ENCODE measurements at places on chromosomes 6 and 20.

DNA sequence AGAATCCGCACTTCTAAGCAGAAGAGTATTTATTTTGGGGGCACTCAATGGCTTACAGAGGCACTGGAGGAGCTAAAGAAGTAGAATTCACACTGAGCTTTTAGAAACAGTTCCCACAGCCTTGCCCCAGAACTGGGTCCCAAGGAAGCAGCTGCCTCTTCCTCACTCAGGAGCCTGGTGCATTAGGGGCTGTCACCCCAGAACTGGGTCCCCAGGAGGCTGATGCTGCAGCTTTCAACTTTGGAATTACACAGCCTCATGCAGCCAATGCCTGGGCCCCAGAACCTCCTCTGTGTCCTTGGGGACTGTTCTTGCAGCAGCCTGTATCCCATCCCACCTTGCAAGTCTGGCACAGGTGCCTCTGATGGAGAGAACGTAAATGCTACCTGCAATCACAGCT is 96.4 kb downstream of the DACT2 start:
- DNase-seq, result no peak

DNA sequence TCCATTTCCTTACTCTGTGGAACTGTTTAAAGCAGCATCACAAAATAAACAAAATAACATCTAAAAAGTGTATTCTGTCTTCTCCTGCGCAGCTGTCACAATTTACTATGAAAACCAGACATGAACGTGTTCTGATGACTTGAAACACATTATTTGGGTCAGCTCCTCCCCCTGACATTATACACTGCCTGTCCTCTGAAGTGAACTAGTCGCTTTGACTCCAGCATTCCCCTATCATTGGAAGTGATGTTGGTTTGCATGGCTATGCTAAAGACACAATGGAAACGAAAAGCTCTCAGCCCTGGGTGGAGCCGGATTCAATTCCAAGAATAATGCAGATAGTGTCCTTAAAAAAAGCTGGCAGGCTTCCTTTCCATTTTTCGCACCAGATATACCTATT is 125.9 kb downstream of the FYN start:
- DNase-seq, result no peak

DNA sequence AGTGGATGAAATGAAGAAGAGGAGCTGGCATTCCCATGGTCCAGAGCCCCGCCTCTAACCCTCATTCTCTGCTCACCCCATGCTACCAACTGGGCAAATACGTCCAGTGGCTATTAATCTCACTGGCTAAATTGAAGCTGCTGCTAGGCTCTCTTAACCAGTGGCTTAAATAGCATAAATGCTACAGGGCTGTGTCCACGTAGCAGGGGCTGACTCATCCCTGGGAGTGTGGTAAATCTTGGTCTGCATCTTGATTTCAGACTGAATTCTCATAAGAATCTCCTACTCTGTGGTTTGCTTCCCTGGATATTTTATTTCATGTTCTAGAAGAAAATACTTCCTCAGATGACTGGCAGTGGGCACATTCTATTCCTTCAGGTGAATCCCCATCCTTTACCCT is 193.1 kb upstream of the ARG1 start:
- DNase-seq, result no peak

DNA sequence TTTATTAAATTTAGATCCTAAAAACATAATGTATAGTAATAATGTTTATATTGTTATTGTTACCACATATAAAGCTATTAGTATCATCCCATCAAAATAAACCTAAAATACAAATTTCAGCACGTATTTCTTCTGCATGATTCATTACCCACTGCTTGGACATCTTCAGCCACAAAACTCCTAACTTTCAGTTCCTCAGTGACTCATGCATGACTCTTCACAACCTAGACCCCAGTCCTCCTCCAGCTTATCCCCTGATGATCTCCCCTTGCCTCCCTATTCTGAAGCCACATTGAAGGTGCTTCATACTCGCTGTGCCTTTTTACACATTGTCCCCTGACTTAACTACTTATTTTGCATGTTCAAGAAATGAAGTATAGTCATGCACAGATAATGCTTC is 11.2 kb upstream of the GPRC6A start:
- no peak for DNase-seq

- no peak for DNase-seq
These were observed 246.1 kb downstream of the FOXA2 start for GRCh38 chr20:22338140-22338708.

DNA sequence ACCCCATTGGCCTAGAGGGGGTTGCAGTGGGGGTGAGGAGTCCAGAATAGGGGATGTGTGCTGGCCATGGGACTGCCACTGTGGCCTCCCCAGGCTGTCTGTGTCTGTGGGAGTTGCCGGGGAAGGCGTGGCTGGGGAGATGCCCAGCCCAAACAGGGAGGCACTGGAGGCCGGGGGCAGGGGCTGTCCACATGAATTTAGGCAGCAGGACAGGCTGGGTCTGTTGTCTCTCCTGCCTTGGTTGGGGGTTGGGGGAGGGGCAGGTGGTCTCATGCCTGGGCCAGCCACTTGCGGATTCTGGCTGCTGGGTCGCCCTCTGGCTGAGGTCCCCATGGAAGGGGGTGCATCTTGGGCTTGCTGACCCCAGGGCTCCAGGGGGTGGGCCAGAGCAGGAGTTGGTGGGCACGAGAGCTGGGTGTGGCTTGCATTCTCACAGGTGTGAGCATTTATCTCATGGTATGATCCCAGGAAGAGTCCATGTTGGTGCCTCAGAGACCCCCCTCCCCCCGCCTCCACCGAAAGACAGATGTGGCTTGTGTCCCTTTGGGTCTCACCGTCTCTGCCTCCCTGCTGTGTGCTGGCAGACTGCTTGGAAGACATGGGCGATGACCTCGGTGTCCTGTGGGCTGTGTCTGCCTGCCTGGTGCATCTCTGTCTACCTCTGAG is 4.0 kb downstream of the SOX18 start:
- DNase-seq, result no peak

GRCh38 chr6:131005439-131006016 is 57.5 kb downstream of the EPB41L2 start:
- no peak for DNase-seq

DNA sequence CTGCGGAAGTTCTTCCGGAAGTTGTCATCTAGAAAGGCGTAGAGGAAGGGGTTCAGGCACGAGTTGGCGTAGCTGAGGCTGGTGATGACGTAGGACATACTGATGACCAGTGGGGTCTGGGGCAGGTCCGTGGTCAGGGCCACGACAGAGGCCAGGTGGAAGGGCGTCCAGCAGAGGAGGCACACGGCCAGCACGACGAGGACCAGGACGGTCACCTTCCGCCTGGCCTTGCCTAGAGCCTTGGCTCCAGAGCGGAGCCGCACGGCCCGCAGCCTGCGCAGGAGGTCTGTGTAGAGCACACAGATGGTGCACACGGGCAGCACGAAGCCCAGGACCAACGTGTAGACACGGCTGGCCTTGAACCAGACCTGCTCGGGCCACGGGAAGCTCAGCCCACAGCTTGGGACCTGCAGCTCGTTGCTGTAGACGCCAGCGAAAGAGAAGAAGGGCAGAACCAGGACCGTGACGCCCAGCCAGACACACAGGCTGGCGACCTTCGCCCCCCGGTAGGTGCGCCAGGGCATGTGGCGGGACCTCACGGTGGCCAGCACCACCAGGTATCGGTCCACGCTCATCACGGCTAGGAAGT is 1.4 kb downstream of the NPBWR2 start:
- DNase-seq, result no peak

GRCh38 chr6:114989279-114989964 is 646.6 kb upstream of the HS3ST5 start:
- no peak for DNase-seq

DNA sequence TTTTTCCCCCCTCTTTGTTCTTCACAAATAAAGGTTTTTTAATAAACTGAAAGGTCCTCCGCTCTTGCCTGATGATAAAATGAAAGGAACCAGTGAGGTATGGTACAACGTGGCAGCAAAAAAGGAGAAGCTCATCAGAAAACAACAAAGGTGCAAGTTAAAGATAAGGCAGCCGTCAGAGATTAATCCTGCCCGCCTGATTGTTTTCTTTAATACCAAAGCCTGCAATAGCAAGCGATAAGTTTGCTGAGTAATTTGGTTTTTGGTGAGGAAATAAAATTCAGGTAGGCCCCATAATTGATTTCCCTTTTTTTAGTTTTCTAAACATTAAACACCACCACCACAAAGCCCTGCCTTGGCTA is 177.9 kb downstream of the MBOAT1 start:
- no peak for DNase-seq
